ENCODE measurements at places on chromosomes 2 and 18.

- DNase-seq = no peak
Measured at GRCh38 chr18:57738078-57738477, 65.0 kb downstream of the ATP8B1 start.

DNA sequence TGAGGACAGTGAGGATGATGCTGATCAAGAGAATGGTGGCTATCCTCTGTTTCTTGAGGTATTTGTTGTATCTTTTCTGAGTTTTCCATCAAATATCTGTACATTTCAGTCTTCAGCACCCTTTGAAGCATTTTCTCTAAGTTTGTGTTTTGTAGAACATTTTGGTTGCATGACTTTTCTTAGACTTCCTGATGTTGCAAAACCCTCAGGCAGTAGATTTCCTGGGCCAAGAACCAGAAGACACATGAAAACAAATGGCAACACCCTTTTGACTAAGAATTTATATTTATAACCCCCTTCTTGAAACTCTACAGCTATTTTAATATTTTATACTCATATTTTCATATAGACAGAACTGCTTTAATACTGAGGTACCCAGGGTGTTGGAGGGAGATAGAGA is 16.2 kb downstream of the HNMT start:
- no peak for DNase-seq

GRCh38 chr2:98487806-98488189 is 43.1 kb downstream of the INPP4A start:
- DNase-seq = no peak

- peak; percentile 20 for DNase-seq
Measured at GRCh38 chr18:35289727-35290093, 319 bp downstream of the ZSCAN30 start.

DNA sequence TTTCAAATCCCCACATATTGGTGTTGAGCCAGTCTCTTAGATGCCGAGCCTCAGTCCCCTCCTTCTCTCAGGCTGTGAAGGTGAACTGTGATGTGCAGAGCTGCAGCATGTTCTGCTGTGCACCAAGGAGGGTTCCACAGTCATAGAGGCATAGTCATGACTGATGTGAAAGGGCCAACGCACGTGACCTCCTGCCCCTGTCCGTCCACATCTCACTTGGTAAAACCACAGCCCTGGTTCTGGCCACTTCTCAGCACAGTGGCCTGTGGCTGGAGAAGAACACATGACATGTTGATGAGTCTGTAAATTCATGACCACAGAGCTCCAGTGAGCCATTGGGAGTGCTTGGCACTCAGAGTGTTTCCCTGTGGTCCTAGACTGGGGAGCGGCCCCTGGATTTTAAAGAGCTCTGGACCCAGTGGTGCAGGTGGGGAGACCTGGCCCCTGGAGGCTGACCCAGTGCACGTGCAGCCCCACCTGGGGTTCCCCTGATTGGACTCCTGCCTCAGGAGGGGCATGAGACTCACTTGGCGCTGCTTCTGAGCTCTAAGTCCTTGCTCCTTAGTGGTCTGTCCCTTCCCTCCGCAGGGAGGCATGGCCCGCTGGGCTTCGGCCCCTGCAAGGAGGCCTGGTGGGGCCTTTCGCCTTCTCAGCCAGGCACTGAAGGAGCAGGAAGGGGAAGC is 25.3 kb downstream of the INPP4A start:
- DNase-seq = no peak

- no peak for DNase-seq
Measured at GRCh38 chr2:25230198-25230947, 62.0 kb upstream of the POMC start.

DNA sequence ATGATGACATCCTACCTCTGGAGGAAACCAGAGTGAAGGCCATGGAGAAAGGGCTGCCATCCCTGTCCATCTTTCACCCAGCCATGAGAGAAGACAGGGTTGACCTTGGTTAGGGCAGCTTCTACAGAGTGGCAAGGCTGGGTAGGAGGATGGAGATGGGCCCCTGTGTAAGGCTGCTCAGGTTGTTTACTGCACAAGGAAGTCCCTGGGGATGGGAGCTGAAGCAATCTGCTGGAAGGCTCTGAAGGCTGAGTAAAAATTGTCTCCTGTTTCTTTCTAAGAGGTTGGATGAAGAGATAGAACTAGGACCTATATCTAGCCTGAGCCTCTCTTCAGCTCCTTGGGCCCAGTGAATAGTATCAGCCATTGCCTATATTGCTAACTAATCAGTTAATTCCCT is 14.4 kb downstream of the ELMOD3 start:
- no peak for DNase-seq

GRCh38 chr2:231300722-231301076 is 94.8 kb upstream of the B3GNT7 start:
- no peak for DNase-seq

DNA sequence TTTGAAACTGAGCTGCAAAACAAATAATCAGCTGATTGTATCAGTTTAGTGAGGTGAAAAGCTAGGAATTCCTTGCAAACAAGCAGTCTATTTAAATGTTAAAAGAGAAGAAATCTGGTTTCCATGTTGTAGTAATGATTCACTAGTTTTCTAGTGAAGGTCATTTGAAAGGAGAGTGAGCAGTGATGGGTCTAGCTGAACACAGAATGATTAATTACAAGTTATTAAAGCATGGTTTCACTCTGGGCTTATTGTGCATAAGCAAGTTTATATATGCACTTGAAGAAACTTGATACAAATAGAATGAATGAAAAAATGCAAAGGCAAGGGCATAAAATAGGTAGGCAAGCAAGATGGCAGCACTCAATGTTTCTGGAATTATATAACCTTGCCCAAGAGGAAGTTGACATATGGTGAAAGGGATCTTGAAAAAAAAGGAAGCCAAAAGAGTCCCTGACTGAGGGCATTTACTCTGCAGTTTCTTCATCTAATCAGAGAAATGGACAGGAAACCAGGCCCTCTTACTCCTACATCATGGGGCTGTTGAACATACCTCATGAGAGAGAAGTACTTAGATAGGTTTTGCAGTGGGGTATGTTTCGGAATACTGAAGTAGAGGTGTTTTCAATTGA is 53.2 kb downstream of the PLCL1 start:
- no peak for DNase-seq

GRCh38 chr18:58639751-58640427 is 11.0 kb upstream of the ALPK2 start:
- no peak for DNase-seq
